ENCODE measurements at places on chromosomes 13 and 19.

DNA sequence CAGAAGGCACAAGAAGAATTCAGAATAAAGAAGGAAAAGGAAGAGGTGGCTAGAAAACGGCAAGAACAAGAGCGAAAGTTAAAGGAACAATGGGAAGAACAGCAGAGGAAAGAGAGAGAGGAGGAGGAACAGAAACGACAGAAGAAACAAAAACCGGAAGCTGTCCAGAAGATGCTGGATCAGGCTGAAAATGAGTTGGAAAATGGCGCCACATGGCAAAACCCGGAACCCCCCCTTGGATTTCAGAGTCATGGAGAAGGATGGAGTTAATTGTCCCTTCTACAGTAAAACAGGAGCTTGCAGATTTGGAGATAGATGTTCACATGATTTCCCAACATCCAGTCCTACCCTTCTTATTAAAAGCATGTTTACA is 6.7 kb downstream of the CD209 start:
- DNase-seq, result no peak

DNA sequence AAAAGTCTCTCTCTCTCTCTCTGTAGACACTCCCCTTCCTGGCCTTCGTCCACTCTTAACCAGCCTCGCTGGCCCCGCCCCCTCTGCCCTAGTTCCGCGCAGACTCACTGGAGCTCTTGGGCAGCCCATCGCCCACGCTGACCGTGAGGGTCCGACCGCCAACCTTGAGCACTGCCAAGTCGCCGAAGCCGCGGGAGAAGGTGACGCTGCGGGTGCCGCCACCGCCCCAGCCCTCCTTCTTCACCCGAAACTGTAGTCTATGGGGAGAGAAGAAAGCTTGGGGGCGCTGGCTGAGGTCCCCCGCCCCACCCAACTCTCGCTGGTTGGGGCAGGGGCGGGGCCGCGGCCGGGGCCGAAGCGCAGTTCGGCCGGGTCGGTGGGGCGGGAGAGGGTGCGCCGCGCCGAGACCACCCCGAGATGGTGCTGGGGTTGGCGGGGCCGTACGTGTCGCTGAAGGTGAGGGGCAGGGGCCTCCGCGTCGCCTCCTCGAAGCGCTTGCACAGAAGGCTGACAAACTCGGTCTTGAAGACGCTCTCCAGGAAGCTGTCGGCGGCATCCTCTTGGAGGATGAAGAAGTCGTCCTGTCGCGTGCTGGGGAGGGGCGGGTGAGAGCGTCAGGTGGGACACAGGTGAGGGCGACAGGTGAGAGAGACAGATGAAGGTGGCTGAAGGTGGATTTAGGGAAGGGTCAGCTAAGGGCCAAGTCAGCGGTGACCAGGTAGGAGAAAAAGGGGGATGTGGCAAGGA is 12.6 kb upstream of the ZNF414 start:
- no peak for DNase-seq

- no peak for DNase-seq
Measured at GRCh38 chr19:12163826-12164225, 930 bp downstream of the ZNF136 start.

GRCh38 chr13:89897681-89898080 is 1449.8 kb upstream of the MIR17HG start:
- DNase-seq, result no peak

DNA sequence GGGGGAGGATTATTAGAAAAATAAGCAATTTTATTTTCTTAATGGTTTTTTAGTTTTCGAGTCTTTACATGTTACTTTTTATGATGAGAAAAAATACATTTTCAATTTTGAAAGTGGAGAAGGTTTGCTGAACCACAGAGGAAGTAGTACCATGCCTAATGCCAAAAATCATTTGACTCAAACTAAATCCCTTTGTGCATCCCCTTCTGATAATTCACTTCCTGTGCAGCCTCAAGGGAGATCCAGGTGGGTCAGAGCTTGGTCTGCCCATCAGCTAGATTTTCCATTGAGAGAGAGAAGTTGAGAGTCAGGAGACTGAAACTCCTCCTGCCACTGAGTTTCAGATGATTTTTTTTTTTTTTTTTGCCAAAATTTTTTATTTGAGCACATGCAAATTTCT is 571.7 kb downstream of the LIG4 start:
- DNase-seq, result no peak

DNA sequence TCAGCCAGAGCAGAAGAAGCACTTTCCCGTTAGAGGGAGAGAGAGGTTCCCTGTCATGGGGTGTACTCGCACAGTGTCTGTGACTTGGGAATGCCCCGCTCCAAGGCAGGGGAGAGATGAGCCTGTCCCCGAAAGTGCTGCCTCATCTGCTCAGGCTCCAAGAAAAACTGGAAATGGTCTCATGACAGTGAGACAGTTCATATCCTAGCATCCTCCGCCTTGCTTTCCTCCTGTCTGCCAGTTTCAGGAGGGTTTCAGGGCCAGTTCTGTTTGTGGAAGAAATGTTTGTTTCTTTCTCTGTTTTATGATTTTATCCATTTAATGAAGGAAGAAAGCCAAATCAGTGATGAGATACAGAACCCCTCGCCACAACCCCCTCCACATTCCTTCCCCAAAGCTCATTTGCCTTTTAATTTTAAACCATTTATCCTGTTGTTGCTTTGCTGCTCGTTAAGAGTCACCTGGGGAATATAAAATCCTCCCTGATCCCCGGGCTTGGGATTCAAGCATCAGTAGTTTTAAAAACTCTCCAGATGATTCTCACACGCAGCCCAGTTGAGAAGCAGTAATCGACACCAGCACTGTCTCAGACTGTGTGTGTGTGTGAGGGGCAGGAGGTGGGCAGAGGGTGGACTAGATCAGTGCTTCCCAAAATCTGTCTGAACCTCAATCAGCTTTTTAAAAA is 144.6 kb upstream of the UBL3 start:
- no peak for DNase-seq

DNA sequence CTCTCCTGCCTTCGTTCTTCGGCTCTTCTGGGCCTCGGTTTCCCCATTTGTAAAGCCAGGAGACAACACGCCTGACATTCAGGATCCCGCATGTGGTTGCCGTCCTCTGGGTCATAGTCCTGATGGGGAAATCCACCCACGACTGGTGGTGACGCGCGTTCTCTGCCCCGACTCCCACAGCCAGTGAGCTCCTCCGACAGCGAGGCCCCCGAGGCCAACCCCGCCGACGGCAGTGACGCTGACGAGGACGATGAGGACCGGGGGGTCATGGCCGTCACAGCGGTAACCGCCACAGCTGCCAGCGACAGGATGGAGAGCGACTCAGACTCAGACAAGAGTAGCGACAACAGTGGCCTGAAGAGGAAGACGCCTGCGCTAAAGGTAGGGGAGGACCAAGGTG is 16.4 kb downstream of the HDGFL2 start:
- no peak for DNase-seq

- no peak for DNase-seq
Measured at GRCh38 chr19:28595722-28596480, 617.0 kb downstream of the UQCRFS1 start.

- DNase-seq, result no peak
Measured at GRCh38 chr13:72960541-72960940, 98.3 kb upstream of the KLF5 start.

DNA sequence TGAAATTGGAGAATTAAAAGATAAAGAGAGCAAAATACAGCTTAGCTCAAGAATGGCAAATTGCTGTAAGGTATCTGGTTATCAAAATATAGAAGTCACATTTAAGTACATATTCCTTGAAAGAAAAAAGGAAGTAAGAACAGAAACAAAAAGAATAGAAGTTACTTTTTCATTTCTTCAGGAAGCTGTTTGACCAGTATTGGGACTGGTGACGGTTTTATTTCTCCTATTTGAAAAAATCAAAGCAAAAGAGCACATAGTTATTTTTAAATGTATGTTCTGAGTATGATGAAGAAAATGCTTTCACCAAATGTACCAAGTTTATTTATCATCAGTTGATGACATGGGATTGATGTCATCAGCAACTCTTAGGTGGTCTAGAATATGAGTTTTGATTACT is 83.1 kb upstream of the OXGR1 start:
- no peak for DNase-seq

DNA sequence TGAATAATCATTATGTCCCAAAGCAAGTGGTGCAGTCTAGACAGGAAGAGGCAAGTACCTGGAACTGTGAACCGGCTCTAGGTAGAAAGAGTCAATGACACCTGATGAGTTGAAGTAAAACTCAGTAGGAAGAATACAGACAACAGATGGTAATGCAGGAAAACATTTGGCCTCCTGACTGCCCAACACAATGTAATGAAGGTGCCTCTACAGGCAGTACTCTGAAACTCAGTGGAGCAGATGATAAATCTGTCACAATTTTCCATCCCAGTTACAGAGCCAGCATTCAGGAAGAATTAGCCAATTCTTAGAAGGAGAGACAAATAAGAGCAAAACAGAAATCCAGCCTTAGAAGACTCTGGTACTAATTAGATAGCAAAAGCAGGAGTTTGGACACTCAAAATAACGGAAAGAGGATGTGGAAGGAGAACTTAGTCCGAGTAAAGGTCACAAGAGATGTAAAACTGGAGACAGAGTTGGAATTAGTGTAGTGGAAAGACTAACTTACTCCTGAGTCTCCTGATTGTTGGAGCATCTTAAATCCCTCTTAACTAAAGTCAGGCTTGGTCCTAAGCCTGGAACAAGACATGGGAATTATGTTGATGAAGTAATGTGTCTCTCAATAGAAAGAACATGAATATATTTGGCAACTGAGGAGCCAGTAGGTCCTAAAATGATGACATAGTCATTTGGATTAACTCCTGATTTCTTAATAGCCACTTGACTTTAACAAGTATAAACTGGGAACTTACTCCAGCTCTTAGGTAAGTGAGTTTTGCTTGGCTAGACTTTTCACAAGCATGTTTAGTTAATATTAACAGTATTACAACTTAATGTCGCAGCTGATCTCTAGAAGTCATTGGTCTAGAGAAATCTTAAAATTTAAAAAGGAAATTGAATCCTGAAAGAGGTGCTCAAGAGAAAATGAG is 457.3 kb upstream of the MIR17HG start:
- no peak for DNase-seq

GRCh38 chr19:1947651-1948209 is 6.8 kb downstream of the CSNK1G2 start:
- no peak for DNase-seq

DNA sequence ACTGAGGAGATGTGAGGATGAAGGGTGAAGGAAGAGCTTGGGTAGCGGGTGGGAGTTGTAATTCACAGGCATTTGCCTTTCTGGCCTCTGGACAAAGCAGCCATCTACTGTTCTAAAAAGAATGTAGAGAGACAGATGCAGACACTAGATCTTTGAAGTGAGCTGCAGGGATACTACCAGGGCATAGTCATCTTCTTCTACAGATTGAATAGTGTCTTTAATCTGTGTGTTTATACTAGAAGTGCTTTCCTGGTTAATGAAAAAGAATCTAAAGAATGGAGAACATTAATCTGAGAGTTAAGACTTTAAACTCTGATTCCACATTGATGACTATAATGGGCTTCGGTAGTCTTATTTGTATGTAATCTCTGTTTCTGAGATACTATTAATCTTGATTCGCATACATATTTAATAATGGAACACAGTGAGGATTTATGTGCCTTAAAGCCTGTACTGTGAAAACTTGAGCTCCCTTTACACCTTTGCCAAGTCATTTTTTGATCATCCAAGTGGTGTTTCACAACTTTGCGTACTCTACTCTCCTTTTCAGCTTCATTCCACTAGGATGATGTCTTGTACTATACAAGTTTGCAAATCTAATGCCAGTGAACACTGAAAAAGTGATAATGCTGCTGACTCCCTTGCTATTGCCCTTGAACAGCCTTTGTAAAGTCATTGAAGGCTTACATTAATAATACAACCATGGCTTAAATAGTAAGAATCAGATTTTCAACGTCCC is 2199.4 kb upstream of the PCDH20 start:
- DNase-seq, result no peak

GRCh38 chr13:106063591-106064313 is 471.7 kb downstream of the EFNB2 start:
- no peak for DNase-seq

DNA sequence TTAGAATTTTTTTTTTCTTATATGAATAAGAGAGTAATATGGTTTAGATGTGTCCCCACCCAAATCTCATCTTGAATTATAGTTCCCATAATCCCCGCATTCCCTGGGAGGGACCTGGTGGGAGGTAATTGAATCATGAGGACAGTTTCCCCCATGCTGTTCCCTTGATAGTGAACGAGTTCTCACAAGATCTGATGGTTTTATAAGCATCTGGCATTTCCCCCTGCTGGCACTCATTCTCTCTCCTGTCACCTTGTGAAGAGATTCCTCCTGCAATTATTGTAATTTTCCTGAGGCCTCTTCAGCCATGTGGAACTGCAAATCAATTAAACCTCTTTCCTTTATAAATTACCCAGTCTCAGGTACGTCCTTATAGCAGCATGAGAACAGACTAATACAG is 205.7 kb downstream of the MYO16 start:
- no peak for DNase-seq

DNA sequence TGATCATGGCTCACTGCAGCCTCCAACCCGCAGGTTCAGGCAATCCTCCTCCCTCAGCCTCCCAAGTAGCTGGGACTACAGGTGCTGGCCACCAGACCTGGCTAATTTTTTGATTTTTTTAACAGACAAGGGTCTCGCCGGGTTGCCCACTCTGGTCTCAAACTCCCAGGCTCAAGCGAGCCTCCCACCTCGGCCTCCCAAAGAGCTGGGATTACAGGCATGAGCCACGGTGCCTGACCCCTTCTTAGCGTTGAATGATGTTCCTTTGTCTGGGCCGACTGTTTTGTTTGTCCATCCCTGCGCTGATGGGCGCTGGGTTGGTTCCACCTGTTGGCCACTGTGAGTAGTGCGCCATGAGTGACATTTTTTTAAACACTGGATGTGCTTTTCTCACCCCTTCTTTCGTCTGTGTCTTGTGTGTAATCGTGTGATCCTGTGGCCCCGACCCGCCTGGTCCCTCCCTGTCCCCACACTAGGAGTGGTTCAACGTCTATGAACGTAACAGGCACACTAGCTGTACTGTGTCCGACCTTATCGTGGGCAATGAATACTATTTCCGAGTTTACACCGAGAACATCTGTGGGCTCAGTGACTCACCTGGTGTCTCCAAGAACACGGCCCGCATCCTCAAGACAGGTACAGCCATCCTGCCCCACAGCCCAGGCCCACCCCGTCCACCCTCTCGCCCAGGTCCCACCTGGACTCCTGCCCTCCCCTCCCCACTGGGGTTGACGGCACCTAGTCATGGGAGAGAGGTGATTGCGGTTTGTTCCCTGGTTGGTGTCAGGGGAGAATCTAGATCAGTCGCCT is 15.0 kb upstream of the EMC10 start:
- DNase-seq, result peak; percentile 78

Data from stimulated activated CD8-positive, alpha-beta memory T cell treated with anti-CD3 and anti-CD28 coated beads, Interleukin-4, amount 100 ng/mL, for 48 hours (primary cell).